ENCODE measurements at places on chromosomes 4 and X.
A peak's percentile ranks its signal among the peaks of the same experiment; 100 is the strongest.

GRCh38 chr4:146647615-146648460 lies 9.1 kb downstream of the POU4F2 start:
- no peak for DNase-seq

DNA sequence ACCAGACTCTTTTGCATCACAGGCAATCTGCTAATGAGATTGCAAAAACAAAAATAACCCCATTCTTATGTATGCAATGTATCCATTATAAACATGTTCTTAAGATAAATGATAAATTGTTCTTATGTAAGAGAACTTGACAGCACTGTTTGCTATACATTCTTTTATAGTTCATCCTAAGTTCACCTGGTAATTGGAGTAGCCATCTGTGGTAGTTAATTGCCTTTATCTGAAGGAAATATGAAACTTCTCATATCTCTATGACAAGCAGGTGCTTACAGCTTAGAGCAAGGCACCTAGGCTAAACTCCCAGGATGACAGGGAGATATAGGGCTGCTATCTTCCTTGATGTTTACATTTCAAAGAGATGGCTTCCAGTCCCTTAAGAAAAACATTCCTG lies 21.3 kb upstream of the CLCN5 start:
- peak; percentile 43 for DNase-seq

DNA sequence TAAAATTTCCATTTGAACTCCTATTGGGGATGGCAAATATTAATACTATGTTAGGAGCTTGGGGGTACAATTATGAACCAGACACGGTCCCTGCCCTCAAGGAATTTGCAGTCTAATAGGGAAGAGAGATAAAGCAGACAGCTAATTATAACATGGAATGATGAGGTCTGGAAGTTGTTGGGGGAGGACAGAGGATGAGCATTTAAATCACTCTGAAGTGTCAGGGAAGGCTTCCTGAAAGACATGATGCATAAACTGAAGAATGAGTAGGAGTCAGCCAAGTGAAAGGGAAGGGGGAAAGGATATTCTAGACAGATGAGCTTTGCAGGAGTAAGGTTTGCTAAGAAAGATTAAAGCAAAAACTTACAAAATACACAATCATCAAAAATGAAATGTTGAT lies 15.9 kb downstream of the PLAC1 start:
- DNase-seq = no peak

- DNase-seq = peak; percentile 64
Observed at GRCh38 chr4:78775303-78776078, 659 bp upstream of the BMP2K start.
